ENCODE measurements at places on chromosomes 3 and 15.

DNA sequence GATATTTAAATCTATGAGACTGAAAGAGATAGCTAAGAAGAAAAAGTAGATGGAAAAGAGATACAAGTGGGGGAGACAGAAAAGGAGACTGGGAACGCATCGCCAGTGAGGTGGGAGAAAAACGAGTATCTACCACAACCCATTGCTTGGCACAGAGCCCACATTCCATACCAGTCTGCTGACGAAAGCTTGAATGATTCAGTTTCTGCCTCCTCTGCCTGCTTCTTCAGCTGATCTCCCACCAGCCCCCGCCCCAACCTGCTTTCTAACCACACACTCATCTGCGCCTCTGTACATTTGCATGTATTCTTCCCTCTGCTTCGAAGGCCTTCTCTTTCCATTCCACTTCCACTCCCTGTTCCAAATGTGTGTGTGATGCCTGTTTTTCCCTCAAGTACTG is 188.1 kb downstream of the USP13 start:
- DNase-seq: no peak

GRCh38 chr15:71232411-71232810 is 117.1 kb downstream of the THSD4 start:
- DNase-seq: no peak

GRCh38 chr15:100234158-100235029 is 107.4 kb downstream of the ADAMTS17 start:
- no peak for DNase-seq

GRCh38 chr3:99325402-99325801 is 313.0 kb upstream of the COL8A1 start:
- no peak for DNase-seq

- DNase-seq: no peak
These were observed 36.0 kb downstream of the RFTN1 start for GRCh38 chr3:16477521-16477920.

DNA sequence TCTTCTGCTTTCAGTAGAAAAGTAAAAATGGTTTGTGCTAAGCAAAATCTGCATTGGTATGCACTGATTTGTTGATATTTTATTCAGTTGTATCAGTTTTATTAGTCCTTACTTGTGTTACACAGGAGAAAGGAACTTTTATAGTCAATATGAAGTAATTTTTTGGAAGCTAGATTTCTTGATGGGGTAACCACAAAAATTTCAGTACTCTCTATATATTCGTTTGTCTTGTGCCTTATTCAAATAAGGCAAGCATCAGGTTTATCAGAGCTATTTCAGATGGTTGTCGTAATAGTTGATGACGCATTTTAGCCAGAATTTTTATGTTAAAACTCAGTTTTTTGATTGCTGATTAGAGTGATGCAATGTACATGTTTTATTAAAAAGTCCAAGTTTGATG is 50.7 kb upstream of the NIPA1 start:
- DNase-seq: no peak

- no peak for DNase-seq
These were observed 283.2 kb upstream of the SUCLG2 start for GRCh38 chr3:67937498-67938118.

- peak; percentile 59 for DNase-seq
These were observed 38.1 kb upstream of the LEKR1 start for GRCh38 chr3:156787926-156788663.

DNA sequence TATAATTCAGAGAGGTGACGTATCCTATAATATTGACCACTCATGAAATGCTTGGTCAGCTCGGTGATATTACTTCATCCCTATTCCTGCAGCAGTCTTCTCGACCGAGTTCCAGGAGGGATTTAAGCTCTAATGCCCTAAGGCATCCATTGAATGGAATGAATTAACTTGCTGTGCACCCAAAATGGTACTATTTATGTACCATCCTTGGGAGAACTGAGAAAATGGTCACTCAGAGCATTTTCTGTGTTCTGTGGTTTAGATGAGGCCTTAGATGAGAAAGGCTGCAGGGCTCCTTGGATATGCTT is 638 bp downstream of the BLOC1S6 start:
- no peak for DNase-seq

DNA sequence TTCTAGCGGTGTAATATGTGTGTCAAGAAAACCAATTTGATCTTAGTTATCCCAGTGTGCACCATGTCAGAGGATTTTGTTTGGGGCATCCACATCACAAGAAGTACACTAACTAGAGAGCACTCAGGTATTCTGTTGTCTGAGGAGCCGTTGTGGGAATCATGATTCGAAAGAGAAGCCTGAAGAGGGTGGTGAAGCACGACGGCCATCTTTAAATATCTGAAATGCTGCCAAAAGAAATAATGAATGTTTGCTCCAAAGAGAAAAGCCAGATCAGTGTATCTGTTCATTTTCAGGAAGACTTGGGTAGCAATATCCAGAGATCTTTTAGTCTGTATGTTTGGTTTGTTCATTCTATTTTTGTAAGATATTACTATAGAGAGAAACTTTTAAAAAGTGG is 180.7 kb downstream of the KLHL25 start:
- no peak for DNase-seq

GRCh38 chr15:43235536-43235935 is 14.7 kb upstream of the EPB42 start:
- no peak for DNase-seq

DNA sequence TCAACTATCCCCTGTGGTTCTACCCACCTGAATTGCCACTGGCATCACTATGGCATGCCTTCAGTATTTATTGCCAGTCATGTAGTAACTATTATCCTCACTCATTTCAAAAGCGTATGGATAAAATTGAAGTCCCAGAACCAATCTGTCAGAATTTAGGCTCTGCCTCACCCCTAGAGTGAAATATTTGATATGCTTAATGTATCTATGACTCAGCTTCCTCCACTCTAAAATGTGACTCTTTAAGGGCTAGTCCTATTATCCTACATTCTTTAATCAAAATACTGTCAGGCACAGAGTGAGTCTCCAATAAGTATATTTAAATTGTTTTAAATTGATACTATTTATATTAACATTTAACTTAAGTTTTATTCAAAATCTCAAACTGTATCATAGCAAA is 27.6 kb downstream of the ARPP21 start:
- DNase-seq: no peak

GRCh38 chr3:100310355-100310965 is 24.1 kb upstream of the NIT2 start:
- no peak for DNase-seq

DNA sequence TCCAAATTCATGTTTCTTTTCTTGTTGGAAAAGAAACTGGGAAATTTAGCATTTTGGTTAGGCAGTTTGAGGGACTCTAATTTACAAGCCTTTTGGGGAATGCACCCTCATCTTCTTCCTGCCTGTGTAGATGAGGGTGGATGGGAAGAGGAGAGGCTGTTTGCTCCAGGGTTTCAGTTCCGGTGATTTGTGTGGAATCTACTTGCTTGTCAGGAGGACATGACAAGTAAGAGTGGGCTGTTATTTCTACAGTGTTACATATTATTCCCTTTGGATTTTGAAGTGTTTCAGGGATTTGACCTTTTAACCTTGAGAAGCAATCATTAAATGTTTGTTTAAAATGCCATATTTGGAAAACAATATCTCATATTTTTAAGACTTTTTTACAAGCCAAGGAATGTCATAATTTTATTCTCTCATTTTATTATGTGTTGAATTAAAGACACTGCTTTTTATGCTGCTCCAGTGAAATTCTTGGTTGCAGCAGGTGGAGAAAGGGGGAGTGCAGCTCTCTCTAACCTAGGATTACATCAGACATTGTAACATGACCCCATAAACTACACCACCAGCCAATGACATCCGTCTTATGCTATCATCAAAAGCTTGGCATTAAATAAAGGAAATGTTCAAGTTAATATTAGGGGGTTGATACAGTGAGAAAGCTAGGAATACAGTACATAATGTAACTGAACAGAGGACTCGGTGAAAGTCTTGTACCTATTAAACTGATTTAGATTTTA is 30.2 kb downstream of the PLAAT1 start:
- no peak for DNase-seq
